Suprapubic skin (tissue), 4 donors: ENCODE measurements at places on chromosomes 5 and 9. TPM values are rescaled to one million over a fixed set of nuclear protein-coding genes. Genes with fewer than 3 reads are reported as not detected.
A peak's percentile ranks its signal among the peaks of the same experiment; 100 is the strongest.

DNA sequence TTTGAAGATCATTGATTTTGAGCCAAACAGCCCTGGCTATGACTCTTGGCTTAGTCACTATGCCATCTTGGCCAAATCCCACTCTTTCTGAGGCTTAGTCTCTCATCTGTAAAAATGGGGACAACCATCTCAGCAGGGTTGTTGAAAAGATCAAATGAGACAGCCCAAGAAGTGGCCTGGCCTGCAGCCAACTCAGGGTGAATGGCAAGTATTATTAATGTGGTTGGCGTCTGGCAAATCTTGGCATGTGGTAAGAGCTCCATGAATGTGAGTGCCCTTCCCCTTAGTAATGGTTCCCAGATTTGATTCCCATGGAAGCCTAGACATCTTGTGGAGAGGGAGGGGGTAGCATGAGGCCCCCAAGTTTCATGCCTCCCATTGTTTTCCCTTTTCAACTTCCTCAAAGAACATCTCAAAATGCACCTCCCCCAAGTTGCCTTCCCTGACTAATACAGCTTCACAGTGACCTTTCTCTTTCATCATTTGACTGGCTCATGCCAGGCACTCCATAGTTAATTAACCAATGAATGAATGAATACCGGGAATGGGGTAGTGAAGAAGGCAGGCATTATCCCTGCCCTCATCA is 11.8 kb upstream of the TGFBI start:
- DNase-seq: no peak

DNA sequence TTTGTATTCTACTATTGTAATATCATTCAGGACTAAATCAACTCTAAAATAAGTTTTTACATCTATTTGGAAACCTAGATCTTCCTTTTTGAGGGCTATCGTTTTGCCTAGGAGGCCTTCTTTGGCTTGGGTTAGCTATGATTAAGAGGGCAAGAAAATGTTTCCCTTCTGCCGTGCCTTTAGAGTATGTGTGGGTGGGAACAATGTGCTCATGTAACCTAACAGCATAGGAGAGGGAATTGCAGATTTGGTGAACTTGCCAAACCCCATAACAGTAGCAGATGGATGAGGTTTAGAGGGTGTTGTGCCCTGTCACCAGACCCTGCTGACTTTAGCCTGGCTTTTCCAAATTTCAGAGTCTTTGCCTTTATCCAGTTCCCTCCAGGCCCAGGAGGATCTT is 339.0 kb downstream of the ADGRV1 start:
- DNase-seq: no peak

- DNase-seq: peak; percentile 8
These were observed 94.5 kb downstream of the TTLL11 start for GRCh38 chr9:121998513-121999049.

DNA sequence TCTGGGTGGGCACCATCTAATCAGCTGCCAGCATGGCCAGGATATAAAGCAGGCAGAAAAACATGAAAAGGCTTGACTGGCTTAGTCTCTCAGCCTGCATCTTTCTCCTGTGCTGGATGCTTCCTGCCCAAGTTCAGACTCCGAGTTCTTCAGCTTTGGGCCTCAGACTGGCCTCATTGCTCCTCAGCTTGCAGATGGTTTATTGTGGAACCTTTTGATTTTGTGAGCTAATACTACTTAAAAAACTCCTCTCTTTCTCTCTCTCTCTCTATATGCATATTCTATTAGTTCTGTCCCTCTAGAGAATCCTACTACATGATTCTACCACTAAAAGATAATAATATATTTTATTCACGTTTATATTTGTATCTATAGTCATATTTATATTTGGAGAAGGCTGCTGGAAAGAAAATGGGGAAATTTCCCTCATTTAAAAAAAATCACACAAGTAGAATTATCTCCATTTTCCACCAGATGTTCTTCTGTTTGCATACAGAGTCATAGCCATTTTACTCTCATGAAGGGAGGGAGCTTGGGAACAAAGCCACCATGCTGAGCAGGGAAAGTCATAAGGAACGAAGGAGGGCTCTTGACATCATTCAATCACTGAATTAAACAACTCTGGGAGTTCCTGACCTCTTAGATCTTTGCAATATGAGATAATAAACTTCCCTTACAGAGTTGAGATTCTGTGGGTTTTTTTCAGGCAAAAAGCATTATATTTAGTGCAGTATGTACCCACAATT is 1137.4 kb upstream of the CDH18 start:
- DNase-seq: no peak

GRCh38 chr9:19720377-19720776 is 68.5 kb downstream of the SLC24A2 start:
- no peak for DNase-seq

DNA sequence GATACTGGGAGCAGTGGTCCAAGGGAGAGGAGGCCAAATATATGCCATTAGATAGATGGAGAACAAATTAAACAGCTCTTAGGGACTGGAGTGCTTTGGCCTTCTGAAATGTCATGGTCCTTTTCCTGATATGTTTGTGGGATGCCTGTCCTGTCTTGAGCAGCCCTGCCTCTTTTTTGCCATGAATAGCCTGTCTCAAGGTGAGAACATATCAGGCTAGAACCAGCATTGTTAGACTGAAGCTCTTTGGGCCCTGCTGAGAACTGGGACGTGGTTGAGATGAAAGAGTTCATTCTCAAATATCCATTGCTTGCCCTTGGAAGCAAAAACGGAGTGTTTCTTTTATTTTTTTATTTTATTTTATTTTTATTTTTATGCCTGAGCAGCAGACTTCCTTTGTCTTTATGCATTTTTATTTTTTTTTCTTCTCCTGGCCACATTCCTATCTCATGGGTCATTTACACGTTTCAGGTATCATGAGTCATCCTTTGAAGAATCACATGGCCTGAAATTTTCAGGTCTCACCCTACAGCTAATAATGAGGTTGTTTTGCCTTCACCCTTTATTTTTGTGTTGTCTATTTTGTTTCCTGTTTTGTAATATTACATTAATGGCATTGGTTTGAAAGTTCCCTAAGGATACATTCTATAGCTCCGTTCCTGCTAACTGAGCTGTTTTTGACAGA is 371.4 kb downstream of the PSAT1 start:
- no peak for DNase-seq

The NR2F1 gene
- 1.9 TPM for total RNA-seq

- DNase-seq: no peak
These were observed 87.3 kb downstream of the INSYN2B start for GRCh38 chr5:169893010-169893409.
